ENCODE measurements at places on chromosomes 6 and 20.
A peak's percentile ranks its signal among the peaks of the same experiment; 100 is the strongest.

DNA sequence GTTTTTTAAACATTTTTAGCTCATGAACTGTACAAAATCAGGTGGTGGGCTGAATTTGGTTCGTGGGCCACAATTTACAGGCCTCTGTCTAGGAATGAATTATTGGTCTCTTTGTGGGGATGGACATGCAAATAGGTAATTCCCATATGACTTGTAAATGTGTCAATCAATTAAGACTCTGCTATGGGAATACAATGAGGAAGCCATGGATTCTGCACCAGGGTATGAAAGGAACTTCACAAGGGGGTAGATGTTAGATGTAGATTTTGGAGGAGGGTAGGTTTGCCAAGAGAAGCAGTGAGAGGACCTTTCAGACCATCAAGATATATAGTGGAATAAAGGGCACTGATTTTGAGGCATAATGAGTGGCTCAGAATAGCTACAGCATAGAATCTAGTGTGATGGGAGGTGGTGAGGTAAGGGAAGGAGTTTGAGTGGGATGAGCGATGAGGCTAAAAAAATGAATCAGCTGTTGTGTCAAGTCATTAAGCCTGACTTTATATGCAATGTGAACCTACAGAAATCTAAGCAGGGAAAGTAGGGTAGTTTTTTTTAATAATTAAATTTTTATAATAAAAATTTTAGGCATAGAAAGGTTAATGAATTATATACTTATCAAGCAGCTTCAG is 32.6 kb upstream of the RNF182 start:
- no peak for DNase-seq

- DNase-seq, result no peak
Measured at GRCh38 chr6:25489399-25489798, 162.6 kb upstream of the SCGN start.

- DNase-seq, result no peak
Measured at GRCh38 chr6:162543221-162543620, 184.3 kb downstream of the PRKN start.

GRCh38 chr6:161360520-161360919 is 86.7 kb upstream of the AGPAT4 start:
- DNase-seq, result no peak

DNA sequence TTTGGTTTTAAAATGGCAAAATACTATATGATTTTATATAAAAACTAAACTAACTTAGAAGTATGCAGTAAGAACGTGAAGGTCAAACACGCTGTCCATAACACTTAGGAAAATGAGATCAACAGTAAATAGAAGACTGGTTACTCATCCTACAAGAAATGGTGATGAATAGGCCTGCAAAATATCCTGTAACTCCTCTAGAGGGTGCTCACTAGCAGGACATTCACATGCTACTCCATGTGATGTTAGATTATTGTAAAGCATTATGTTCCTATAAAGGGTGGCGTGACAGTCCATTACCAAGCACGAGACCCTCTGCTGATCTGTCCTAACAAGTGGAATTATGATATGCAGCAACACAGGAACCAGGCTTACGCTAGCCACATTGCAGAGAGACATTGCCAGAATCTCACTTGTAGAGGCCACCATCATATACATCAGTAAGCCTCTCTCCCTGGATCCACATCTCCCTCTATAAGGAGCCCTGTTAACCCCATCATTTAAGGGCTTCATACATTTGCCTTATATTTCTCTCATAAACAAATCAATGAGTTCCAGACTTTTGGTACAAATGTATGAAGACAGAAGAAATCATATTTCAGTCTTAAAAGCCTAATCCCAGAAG is 18.0 kb upstream of the DEFB129 start:
- DNase-seq, result peak; percentile 25

GRCh38 chr6:52529311-52529710 is 47.5 kb downstream of the TRAM2 start:
- no peak for DNase-seq

DNA sequence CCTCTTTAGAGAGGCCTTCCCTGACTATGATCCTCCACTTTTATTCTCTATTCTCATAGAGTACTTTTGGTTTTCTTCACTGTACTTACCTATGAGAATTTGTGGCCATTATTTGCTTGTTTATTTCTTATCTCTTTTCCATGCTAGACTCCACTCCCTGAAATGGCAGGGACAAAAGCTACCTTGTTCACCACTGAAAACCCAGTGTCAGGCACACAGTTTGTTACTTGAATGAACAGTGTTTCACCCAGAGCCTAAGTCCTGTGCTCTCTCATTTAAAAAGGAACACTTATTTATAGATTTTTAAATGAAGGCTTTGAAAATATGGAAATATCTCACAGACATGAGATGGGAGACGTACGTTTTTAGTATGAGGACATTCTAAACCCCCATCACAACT is 47.7 kb upstream of the ENPP5 start:
- DNase-seq, result no peak

- no peak for DNase-seq
Measured at GRCh38 chr20:13294522-13294921, 73.4 kb downstream of the ISM1 start.

DNA sequence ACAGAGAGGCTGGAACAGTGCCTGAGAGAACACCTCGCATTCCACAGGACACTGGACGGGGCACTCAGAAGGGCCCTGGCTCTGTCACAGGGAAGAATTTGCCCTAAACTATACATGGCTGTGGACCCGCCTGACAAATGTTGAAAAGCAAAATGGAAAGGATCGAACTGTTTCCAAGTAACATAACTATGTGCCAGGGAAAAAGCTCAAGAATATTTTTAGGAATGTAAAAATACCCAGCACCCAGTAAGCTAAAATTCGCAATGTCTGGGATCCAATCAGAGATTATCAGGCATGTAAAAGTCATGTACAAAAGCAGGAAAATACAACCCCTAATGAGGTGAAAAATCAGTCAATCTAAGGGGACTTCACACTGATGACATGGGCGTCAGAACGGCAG is 215.9 kb downstream of the TTLL2 start:
- no peak for DNase-seq

DNA sequence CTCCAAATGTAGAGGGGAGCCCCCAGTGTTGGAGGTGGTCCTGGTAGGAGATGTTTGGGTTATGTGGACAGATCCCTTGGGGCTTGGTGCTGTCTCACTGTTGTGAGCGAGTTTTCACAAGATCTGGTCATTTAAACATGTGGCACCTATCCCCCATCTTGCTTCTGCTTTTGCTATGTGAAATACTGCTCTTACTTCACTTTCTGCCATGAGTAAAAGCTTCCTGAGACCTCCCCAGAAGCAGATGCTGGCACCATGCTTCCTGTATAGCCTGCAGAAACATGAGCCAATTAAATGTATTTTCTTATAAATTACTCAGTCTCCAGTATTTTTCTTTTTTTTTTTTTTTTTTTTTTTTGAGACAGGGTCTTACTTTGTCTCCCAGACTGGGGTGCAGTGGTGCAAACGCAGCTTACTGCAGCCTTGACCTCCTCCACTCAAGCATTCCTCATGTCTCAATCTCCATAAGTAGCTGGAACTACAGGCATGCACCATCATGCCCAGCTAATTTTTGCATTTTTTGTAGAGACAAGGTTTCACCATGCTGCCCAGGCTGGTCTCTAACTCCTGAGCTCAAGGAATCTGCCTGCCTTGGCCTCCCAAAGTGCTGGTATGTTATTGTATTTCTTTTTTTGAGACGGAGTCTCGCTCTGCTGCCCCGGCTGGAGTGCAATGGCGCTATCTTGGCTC is 177.1 kb downstream of the ALDH8A1 start:
- DNase-seq, result no peak

DNA sequence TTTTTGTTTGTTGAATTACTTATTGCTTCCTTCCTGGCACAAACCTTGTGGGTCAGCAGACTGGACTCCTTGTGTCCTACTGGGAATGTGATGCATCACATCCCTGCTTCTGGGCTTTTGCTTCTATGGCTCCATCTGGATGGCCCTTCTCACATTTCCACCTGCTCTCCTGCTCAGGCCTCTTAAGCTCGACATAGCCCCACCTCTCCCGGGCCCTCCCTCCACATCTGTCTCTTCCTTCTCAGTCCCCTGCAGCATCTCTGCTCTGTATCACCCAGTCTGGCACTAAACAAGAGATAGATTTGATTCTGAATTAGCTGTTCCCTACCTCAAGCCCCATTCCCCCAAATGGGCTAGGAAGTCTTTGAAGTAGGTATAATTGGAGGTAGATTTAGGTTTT is 356.8 kb downstream of the DHX35 start:
- no peak for DNase-seq

DNA sequence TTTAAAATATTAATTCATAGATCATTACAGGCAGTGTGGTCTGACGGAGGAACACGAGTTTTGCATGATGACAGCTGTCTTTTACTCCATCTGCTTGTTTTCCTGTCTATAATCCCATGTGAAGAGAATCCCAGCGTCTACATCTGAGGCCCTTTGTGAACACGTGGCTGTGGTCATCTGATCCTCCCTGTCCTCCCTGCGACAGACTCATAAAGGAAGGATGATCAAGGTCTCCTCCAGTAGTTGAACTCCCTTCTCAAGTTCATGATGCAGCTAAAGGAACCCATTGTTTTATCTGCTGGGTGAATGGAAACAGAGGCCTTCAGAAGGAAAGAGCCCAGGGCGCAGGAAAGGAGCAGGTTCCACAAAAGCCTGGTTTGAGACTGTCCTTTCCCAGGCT is 435.8 kb upstream of the JARID2 start:
- DNase-seq, result no peak

GRCh38 chr6:169384291-169384690 is 130.6 kb upstream of the THBS2 start:
- DNase-seq, result no peak

- no peak for DNase-seq
Measured at GRCh38 chr6:124907596-124907995, 54.6 kb upstream of the RNF217 start.

GRCh38 chr6:143127941-143128680 is 67.4 kb downstream of the AIG1 start:
- DNase-seq, result no peak

- no peak for DNase-seq
Measured at GRCh38 chr6:166595949-166596348, 9.5 kb upstream of the RAMACL start.

- no peak for DNase-seq
Measured at GRCh38 chr20:11315525-11315924, 602.2 kb upstream of the BTBD3 start.

DNA sequence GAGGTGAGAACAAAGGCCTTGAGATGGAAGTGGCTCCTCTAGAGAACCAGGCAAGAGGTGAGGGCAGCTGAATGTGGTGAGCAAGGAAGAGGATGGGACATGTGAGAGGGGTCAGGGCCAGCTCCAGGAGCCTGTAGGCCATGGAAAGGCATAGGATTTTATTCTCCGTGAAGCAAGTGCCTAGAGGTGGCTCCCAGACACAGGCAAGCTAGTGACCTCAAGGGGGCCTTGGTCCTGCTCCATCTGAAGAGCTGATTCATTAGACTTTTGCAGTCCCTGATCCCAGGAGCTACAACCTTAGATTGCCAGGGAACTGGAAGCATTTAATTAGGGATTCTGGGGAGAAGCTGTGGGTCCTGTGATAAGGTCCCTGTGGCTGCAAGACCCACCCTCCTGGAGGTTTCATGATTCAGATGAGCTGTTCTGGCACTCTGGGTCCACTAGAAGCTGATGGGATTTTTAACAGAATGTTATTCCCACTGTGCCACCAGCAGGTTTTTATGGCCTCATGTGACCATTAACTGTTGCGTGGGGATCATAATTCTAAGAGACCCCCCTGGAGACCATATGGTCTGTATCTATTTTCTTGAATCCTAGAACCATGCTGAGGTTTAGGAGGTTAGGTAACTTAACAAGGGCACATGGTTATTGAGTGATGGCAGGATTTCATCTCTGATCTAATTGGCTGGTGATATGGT is 90.5 kb downstream of the ELOVL5 start:
- no peak for DNase-seq

GRCh38 chr6:134249759-134250602 is 67.9 kb downstream of the SGK1 start:
- DNase-seq, result no peak

GRCh38 chr6:92263864-92264263 is 1155.5 kb downstream of the EPHA7 start:
- no peak for DNase-seq

- DNase-seq, result no peak
Measured at GRCh38 chr6:169968541-169969270, 217.3 kb downstream of the ERMARD start.

DNA sequence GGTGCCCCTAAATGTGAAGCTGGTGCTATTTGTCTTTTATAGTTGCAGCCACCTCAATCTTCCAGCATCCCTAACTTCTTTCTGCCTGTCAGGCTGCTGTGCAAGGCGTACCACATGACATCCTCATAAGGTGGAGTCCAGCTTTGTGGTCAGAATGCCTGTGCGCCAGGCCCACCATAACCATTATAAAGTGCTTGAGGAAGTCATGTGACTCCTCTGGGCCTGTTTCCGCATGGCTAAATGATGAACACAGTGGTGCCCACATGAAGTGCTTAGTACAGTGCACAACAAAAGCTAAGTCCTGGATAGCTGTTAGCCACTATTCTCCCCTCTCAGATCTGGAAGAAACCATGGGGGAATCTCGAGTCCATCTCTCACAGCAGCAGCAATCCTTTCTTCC is 75.6 kb downstream of the INSM1 start:
- DNase-seq, result no peak

DNA sequence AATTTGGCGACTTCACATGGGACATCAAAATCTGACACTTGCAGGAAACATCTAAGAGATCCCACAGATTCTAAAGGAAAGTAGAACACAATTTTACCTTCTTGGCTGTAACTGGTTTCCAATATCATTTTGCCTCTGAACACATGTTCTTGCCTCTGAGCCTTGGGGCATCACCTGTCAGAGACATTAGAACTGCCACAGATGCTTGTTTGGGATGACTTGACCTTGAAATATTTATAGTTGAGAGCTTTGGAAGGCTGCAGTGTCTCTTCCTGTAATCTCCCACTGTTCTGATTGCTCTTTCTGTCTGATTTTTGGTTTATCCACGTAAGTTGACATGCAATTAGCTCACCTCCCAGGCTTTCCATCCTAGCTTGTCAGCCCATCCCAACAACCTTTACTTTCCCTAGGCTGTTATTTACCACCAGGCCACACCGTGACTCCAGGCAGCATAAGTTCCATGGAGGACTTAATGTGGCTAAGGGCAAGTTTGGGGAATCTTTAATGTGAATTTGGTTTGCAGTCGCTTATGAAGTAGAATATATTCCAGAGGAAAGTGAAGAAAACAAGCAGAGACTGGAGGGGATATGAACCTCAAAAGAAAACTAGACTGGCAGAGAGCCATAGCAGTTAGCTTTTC is 256.5 kb upstream of the RIN2 start:
- DNase-seq, result no peak

DNA sequence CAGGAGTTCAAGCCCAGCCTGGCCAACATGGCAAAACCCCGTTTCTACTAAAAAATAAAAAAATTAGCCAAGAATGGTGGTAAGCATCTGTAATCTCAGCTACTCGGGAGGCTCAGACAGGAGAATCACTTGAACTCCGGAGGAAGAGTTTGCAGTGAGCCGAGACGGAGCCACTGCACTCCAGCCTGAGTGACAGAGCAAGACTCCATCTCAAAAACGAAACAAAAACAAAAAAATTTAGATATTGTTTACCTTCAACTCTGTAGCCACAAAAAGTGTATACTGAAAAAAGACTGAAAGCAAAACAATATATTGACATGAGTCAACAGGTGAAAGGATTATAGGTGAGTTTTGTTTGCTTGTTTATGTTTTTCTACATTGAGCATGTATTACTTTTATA is 30.6 kb upstream of the TAB2 start:
- DNase-seq, result no peak

GRCh38 chr20:46353500-46354206 is 45.4 kb upstream of the CDH22 start:
- DNase-seq, result no peak

GRCh38 chr20:5526516-5526915 is 209.8 kb upstream of the PROKR2 start:
- no peak for DNase-seq

GRCh38 chr6:13980534-13980933 is 55.8 kb downstream of the RNF182 start:
- no peak for DNase-seq
